ENCODE measurements at places on chromosomes 3 and 15. TPM values are rescaled to one million over a fixed set of nuclear protein-coding genes. Genes with fewer than 3 reads are reported as not detected.

Gene AQP9
- total RNA-seq: 0.89 TPM

Gene SRGAP3
- total RNA-seq: 0.71 TPM

DNA sequence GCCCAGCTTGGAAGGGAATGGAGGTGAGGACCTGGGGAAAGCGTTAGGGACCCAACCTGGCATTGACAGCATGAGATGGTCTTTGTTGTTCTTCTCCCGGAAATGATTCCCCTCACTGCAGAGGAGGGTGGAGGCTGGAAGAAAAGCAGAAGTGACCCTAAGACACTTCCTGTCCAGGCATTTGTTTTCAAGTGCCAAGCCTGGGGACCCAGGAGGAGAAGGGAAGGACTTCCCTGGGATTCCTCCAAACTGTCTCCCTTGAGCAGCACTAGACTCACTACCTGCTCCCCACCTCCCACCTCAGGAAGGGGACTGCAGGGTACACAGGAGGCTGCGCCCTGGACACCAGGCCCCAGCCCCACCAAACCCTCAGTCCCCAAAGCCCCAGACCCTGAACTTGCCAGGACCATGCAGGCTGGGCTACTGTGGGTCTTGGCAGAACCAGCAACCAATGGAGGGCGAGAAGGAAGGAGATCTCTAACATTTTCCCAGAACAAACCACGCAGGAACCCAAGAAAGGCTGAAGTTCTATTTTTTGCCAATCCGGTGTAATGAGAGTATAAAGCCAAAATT is 9.8 kb upstream of the VIPR1 start:
- no peak for DNase-seq

DNA sequence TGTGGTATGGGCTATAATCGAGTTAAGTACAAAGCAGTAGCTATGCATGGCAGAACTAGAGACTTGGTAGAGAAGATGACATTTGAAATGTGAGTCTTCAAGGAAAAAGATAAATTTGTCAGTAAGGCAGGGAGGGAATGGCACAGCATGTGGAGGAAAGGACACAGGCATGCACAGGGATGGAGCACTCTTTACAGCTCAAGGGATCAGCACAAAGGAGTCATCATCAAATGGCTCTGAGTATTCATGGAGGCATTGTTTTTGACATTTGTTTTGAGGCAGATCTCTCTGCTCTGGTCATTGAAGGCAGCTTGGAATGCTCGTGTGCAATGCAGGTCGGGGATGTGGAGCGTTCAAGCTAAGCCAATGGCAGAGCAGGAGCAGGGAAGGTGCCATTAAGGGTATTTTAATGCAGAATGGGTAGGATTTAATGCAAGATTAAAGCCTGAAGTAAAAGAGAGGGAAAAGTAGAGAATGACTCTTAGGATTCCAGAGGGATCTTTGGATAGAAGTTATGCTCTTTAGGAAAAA is 213.0 kb downstream of the MYRIP start:
- DNase-seq: no peak

- no peak for DNase-seq
These were observed at the start of gene CHRNB4 for GRCh38 chr15:78641102-78641748. CHRNB4 (minus strand) TSS chr15:78641210; CDS start chr15:78641133, 77 bp downstream.

- DNase-seq: no peak
These were observed 15.9 kb upstream of the SKOR1 start for GRCh38 chr15:67809441-67809840.

GRCh38 chr3:161371441-161372320 is at the start of gene SPTSSB:
SPTSSB (minus strand) TSS chr3:161371517; CDS start chr3:161346323, 25,194 bp downstream.
- no peak for DNase-seq

All from activated T-helper 2 cell treated with anti-CD3 and anti-CD28 coated beads, Interferon-gamma antibody, Interleukin-2, Interleukin-4, amounts not matched to agents 10 μg/mL and 5 μg/mL and 100 μg/mL, durations not matched to agents 14 hours and 24 hours and 36 hours (primary cell).